Activated T-cell treated with anti-CD3 and anti-CD28 coated beads, Interleukin-2, amount 50 U/mL, for 24 hours (primary cell): ENCODE measurements at places on chromosomes 3 and 15.

DNA sequence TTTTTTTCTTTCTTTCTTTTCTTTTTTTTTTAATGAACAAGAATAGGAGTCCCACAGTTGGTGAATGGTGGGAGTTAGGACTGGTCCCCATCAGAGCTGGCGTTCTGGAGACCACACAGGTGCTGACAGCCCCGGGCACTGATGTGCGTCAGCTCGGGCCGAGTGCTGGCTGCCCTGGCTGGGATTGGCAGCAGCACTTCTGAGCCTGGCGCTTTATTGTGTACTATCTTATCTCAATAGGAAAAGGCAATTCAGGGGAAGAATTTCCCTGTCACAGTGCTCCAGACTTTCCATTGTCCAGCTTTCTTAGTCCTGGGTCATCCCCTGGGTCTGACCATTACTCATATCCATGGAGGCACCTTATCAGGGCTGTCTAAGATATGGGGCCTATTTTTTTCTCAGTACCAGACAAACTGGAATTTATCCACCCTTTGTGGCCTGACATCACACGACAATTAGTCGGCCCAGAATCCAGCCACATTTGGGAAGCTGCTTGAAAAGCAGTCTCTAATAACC is 54.1 kb downstream of the TMEM44 start:
- H3K36me3 ChIP-seq, result peaks cover 4% of the 10 kb centered on the region
- H3K4me3 ChIP-seq, result no peak overlapping the region
- H3K27me3 ChIP-seq, result no peaks in the 10 kb centered on the region
- DNase-seq, result no peak
- no peak overlapping the region for H3K27ac ChIP-seq
- H3K4me1 ChIP-seq, result peaks cover 18% of the 10 kb centered on the region

- peaks cover 44% of the 10 kb centered on the region for H3K36me3 ChIP-seq
- peaks cover 36% of the 10 kb centered on the region for H3K4me1 ChIP-seq
- no peaks in the 10 kb centered on the region for H3K27me3 ChIP-seq
- peak overlapping the region; percentile 98 for H3K27ac ChIP-seq
- peak overlapping the region; percentile 88 for H3K4me3 ChIP-seq
These were observed 506 bp upstream of the ATP1B3 start for GRCh38 chr3:141875893-141876380.

DNA sequence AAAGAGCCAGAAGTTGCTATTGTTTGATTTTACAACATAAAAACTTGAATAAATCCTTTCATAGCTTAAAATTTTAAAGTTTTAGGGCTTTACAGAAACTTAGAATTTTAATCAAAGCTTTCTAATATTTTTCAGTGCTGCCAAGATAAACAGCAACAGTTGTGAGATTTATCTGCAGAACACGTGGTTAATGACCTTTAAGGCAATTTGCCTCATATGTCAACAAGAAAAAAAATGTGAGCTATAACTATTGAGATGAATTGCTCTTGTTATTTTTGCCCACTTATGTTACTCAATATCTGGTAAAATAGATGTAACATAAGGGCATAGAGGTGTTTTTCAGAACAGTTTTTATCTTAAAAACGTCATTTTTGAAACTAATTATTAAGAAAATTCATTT is 96.7 kb upstream of the NECTIN3 start:
- H3K27ac ChIP-seq, result no peak overlapping the region
- H3K27me3 ChIP-seq, result no peaks in the 10 kb centered on the region
- H3K4me1 ChIP-seq, result peaks cover 4% of the 10 kb centered on the region
- H3K4me3 ChIP-seq, result no peak overlapping the region
- no peaks in the 10 kb centered on the region for H3K36me3 ChIP-seq

GRCh38 chr15:43517354-43518196 is at the start of gene MAP1A:
TSS of gene MAP1A (plus strand) at chr15:43517608. CDS start at chr15:43521474, 3,866 bp downstream.
- peaks cover 33% of the 10 kb centered on the region for H3K4me1 ChIP-seq
- H3K36me3 ChIP-seq, result no peaks in the 10 kb centered on the region
- H3K4me3 ChIP-seq, result peak within 1 kb of the TSS; percentile 61
- no peak within 1 kb of the TSS for H3K27ac ChIP-seq

GRCh38 chr3:149215515-149215914 is 6.1 kb downstream of the CP start:
- H3K4me1 ChIP-seq, result no peaks in the 10 kb centered on the region
- H3K36me3 ChIP-seq, result no peaks in the 10 kb centered on the region
- no peak overlapping the region for H3K27ac ChIP-seq
- H3K27me3 ChIP-seq, result no peaks in the 10 kb centered on the region

DNA sequence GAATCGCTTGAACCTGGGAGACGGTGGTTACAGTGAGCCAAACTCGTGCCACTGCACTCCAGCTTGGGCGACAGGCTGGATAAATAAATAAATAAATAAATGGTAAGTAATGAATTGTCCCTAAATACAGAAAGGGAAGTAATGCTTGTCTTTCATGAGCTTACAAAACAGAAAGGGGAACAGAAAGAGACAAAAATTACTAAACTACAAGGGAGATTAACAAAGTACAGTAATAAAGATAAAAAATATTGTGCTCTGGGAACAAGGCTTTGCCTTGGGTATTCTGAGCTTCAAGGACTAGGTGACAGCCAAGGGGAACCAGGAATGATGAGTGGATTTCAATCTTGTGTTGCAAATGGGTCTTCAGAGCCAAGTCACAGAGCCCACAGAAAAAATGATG is 9.2 kb upstream of the HLTF start:
- H3K4me1 ChIP-seq, result no peaks in the 10 kb centered on the region
- no peak overlapping the region for H3K27ac ChIP-seq
- no peak for DNase-seq
- no peaks in the 10 kb centered on the region for H3K27me3 ChIP-seq
- H3K36me3 ChIP-seq, result no peaks in the 10 kb centered on the region

DNA sequence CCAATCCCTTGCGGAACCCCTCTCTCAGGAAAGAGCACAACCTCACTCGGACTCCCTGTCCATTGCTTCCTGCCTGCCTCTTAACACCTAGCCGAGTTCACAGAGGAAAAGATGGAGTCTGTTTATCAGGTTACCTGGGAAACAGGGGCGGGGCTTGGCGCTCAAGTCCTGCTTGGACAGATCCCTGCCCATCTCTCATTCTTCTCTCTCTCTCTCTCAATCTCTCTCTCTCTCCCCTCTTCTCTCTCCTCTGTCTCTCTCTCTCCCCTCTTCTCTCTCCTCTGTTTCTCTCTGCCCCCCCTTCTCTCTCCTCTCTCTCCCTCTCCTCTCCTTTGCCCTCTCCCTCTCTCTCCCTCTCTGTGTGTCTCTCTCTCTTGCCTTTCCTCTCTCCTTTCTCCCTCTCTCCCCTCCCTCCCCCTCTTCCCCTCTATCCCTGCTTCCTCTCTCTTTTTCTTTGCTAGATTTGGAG is at the start of gene EFHB:
EFHB (minus strand) TSS at position 120 of the 469 bp plus-strand sequence. CDS start 199 bp downstream, outside the sequence.
- no peak within 1 kb of the TSS for H3K4me3 ChIP-seq
- no peak within 1 kb of the TSS for H3K27ac ChIP-seq
- no peak for DNase-seq
- H3K36me3 ChIP-seq, result no peaks in the 10 kb centered on the region
- H3K27me3 ChIP-seq, result peaks cover 15% of the 10 kb centered on the region
- peaks cover 48% of the 10 kb centered on the region for H3K4me1 ChIP-seq

DNA sequence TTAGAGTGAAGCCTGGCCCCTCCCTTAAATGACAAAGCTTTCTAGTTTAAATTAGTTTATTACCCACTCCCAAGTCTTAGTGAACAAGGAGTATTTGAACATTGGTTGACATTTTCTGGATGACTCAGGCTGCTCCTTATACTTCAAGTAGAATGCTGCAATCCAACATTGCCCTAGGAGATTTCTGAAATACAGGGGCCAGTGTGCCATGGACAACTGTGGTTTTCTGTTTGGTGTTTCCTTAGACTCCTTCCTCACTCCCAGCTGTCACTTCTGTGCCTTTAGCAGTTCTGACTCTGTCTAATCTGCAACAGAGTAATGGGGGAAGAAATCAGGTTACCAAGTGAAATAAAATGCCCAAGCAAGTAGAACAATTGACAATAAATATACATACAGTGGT is 116.1 kb upstream of the P2RY1 start:
- peaks cover 6% of the 10 kb centered on the region for H3K27me3 ChIP-seq
- no peak overlapping the region for H3K4me3 ChIP-seq
- H3K4me1 ChIP-seq, result no peaks in the 10 kb centered on the region
- no peaks in the 10 kb centered on the region for H3K36me3 ChIP-seq
- no peak overlapping the region for H3K27ac ChIP-seq

- peaks cover 30% of the 10 kb centered on the region for H3K27me3 ChIP-seq
- DNase-seq, result peak; percentile 68
- H3K27ac ChIP-seq, result no peak overlapping the region
- peak overlapping the region; percentile 73 for H3K4me3 ChIP-seq
- H3K36me3 ChIP-seq, result no peaks in the 10 kb centered on the region
These were observed 885 bp downstream of the EFCC1 start for GRCh38 chr3:129001806-129002572.

DNA sequence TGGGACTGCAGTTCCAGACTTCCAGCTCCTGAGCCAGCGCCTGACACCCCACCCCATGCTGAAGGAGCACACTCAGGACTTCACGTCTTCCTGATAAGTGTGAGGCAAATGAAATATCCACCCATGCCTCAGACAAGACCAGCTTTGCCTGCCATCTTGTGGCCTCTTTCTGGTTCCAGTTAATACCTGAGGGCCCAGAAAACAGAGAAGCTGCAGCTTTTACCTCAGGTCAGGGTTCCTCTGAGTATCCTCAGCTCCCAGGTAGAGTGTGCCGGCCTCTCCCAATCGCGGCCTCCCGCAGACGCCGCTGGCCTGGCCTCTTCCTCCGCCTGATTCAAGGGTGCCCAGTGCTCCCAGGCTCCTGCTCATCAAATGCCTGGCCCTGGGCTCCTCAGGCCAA is 5.1 kb upstream of the KLHL6 start:
- DNase-seq, result no peak
- H3K4me1 ChIP-seq, result peaks cover 40% of the 10 kb centered on the region
- no peaks in the 10 kb centered on the region for H3K27me3 ChIP-seq
- no peak overlapping the region for H3K27ac ChIP-seq
- H3K36me3 ChIP-seq, result no peaks in the 10 kb centered on the region
- H3K4me3 ChIP-seq, result no peak overlapping the region

GRCh38 chr15:98874773-98875172 is 132.8 kb downstream of the PGPEP1L start:
- no peak overlapping the region for H3K27ac ChIP-seq
- H3K36me3 ChIP-seq, result peaks cover 3% of the 10 kb centered on the region
- peaks cover 33% of the 10 kb centered on the region for H3K4me1 ChIP-seq
- H3K27me3 ChIP-seq, result no peaks in the 10 kb centered on the region

- H3K27me3 ChIP-seq, result peaks cover 26% of the 10 kb centered on the region
- DNase-seq, result no peak
- no peaks in the 10 kb centered on the region for H3K36me3 ChIP-seq
- H3K27ac ChIP-seq, result no peak overlapping the region
- no peak overlapping the region for H3K4me3 ChIP-seq
- H3K4me1 ChIP-seq, result no peaks in the 10 kb centered on the region
These were observed 153.8 kb upstream of the RORA start for GRCh38 chr15:61382927-61383326.

- H3K36me3 ChIP-seq, result peaks cover 50% of the 10 kb centered on the region
- H3K4me1 ChIP-seq, result no peaks in the 10 kb centered on the region
- DNase-seq, result no peak
- no peak overlapping the region for H3K27ac ChIP-seq
- no peak overlapping the region for H3K4me3 ChIP-seq
- no peaks in the 10 kb centered on the region for H3K27me3 ChIP-seq
These were observed 229.6 kb downstream of the BBX start for GRCh38 chr3:107752202-107752990.

- no peaks in the 10 kb centered on the region for H3K27me3 ChIP-seq
- H3K4me3 ChIP-seq, result no peak overlapping the region
- no peaks in the 10 kb centered on the region for H3K36me3 ChIP-seq
- DNase-seq, result no peak
These were observed 445.2 kb downstream of the ZBBX start for GRCh38 chr3:166934879-166935278.

- no peaks in the 10 kb centered on the region for H3K4me1 ChIP-seq
- no peak overlapping the region for H3K4me3 ChIP-seq
- peaks cover 22% of the 10 kb centered on the region for H3K27me3 ChIP-seq
- no peak for DNase-seq
- no peaks in the 10 kb centered on the region for H3K36me3 ChIP-seq
These were observed 427.1 kb upstream of the C2CD4B start for GRCh38 chr15:62591842-62592838.
